ENCODE measurements at places on chromosomes 12 and 14. TPM values are rescaled to one million over a fixed set of nuclear protein-coding genes. Genes with fewer than 3 reads are reported as not detected.
A peak's percentile ranks its signal among the peaks of the same experiment; 100 is the strongest.

- DNase-seq = no peak
- H3K27me3 ChIP-seq = no peaks in the 10 kb centered on the region
- no peak overlapping the region for H3K4me3 ChIP-seq
- no peaks in the 10 kb centered on the region for H3K36me3 ChIP-seq
- H3K4me1 ChIP-seq = peaks cover 36% of the 10 kb centered on the region
- no peak overlapping the region for H3K27ac ChIP-seq
These were observed 5.6 kb downstream of the FBXO33 start for GRCh38 chr14:39426605-39427004.

GRCh38 chr14:101734246-101734847 is 27.2 kb upstream of the PPP2R5C start:
- H3K4me3 ChIP-seq = no peak overlapping the region
- H3K27ac ChIP-seq = no peak overlapping the region
- no peak for DNase-seq
- no peaks in the 10 kb centered on the region for H3K36me3 ChIP-seq

- no peaks in the 10 kb centered on the region for H3K27me3 ChIP-seq
- no peak for DNase-seq
- no peak overlapping the region for H3K27ac ChIP-seq
- H3K4me3 ChIP-seq = no peak overlapping the region
- H3K4me1 ChIP-seq = no peaks in the 10 kb centered on the region
- H3K36me3 ChIP-seq = no peaks in the 10 kb centered on the region
These were observed 4.9 kb upstream of the TCP11L2 start for GRCh38 chr12:106297681-106298080.

DNA sequence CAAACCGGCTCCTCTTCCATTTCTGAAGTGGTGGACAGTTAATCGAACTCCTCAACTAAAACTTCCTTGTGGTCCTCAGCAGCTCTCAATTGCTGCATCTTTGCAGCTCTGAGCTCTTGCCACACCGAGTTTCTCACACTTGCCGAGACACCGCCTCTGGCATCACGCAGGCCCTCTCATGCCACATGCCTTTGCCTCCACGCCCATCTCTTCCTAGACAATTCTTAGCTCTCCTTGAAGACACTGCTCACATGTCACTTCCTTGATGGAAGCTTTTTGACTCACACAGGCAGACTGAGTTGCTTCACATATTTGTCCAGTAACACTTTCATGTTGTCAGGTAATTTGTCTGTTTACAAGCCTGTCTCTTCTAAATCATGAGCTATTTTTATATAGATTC is 29.2 kb downstream of the KCNA1 start:
- H3K36me3 ChIP-seq = no peaks in the 10 kb centered on the region
- H3K4me1 ChIP-seq = no peaks in the 10 kb centered on the region
- no peaks in the 10 kb centered on the region for H3K27me3 ChIP-seq
- no peak overlapping the region for H3K4me3 ChIP-seq

SSTR1 gene
- 2.7 TPM for total RNA-seq

- H3K27me3 ChIP-seq = no peaks in the 10 kb centered on the region
- H3K4me3 ChIP-seq = no peak overlapping the region
- H3K4me1 ChIP-seq = no peaks in the 10 kb centered on the region
- H3K27ac ChIP-seq = no peak overlapping the region
These were observed 35.5 kb upstream of the MAX start for GRCh38 chr14:65137648-65138307.

CAPZA3 gene
- total RNA-seq = not detected

- H3K36me3 ChIP-seq = no peaks in the 10 kb centered on the region
- H3K4me3 ChIP-seq = no peak overlapping the region
- no peak overlapping the region for H3K27ac ChIP-seq
- DNase-seq = no peak
These were observed 161.5 kb downstream of the NUAK1 start for GRCh38 chr12:105977236-105977635.

C12orf56 gene
- not detected for total RNA-seq

GRCh38 chr12:54719691-54720090 is 71.5 kb upstream of the DCD start:
- no peak for DNase-seq
- H3K4me1 ChIP-seq = no peaks in the 10 kb centered on the region
- no peak overlapping the region for H3K27ac ChIP-seq
- no peak overlapping the region for H3K4me3 ChIP-seq
- H3K36me3 ChIP-seq = no peaks in the 10 kb centered on the region
- no peaks in the 10 kb centered on the region for H3K27me3 ChIP-seq

GRCh38 chr12:6056406-6057240 is 67.8 kb downstream of the VWF start:
- H3K36me3 ChIP-seq = no peaks in the 10 kb centered on the region
- no peaks in the 10 kb centered on the region for H3K4me1 ChIP-seq
- H3K27ac ChIP-seq = no peak overlapping the region
- no peak overlapping the region for H3K4me3 ChIP-seq
- DNase-seq = no peak

EXOC5 gene
- 16.7 TPM for total RNA-seq

GRCh38 chr12:113162102-113163029 is 12.8 kb downstream of the CFAP73 start:
- H3K36me3 ChIP-seq = peaks cover 75% of the 10 kb centered on the region
- H3K27ac ChIP-seq = no peak overlapping the region
- peak; percentile 86 for DNase-seq
- H3K27me3 ChIP-seq = no peaks in the 10 kb centered on the region

- H3K4me3 ChIP-seq = no peak overlapping the region
- no peak overlapping the region for H3K27ac ChIP-seq
- DNase-seq = no peak
- H3K36me3 ChIP-seq = no peaks in the 10 kb centered on the region
- no peaks in the 10 kb centered on the region for H3K27me3 ChIP-seq
These were observed 9.1 kb downstream of the PACS2 start for GRCh38 chr14:105323663-105324062.

DNA sequence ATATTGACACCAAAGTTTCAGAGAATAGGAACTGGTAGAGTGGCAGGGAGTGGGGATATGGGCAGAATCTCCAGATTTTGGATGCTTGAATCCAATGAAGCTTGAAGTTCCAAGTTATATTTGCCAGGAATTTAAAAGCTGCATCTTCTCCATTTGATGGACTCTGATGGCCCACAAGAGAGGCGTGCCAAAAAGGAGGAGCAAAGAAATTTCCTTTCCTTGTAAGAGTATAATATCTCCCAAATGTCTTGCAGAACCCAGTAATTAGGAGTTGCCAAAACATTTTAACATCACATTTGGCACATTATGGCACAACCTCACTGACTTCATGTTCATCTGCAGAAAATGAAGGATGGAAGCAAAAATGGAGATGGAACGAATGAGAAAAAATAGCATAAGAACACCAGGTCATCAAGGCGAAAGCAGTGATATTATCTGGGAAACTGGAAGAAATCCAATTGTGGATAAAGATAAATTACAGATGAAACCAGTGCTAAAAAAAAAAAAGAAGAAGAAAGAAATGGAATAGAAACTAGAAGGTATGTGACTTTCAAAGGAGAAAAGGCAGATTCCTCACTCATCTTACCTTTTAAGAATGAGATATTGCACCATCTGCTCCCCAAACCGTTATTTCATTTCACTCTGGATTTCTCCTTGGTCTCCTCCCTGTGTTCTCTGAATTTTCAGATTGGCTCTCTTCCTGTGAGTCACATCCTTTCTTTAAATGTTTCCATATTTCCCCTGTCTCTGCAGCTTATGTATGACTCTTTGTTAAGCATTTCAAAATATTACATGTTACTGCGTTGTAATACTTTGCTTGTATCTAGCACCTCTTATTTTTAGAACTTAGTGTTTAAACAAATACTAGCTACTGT is 13.5 kb upstream of the FLRT2 start:
- no peaks in the 10 kb centered on the region for H3K4me1 ChIP-seq
- H3K27me3 ChIP-seq = no peaks in the 10 kb centered on the region
- no peak overlapping the region for H3K27ac ChIP-seq
- no peaks in the 10 kb centered on the region for H3K36me3 ChIP-seq
- no peak overlapping the region for H3K4me3 ChIP-seq
- no peak for DNase-seq

PPP1R1A gene
- total RNA-seq = 5.3 TPM

NKX2-1 gene
- 0.25 TPM for total RNA-seq

CMKLR1 gene
- total RNA-seq = 5.5 TPM

DNA sequence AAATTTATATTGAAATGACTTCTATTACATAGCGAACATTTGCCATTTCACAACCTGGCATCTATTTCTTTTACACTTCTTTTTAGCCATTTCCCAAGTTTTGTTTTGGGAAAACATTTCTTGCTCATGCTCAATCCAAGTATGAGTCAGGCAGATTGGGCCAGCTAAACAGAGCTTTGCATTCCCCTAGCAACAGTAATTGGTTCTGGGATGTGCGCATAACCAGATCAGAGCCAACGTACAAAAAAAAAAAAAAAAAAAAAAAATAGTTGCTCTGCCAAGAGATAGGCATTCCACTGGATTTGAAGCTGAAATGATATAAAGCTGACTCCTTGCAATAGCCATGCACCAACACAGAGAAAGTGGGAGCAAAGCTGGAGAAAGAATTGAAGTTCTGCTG is 37.5 kb downstream of the PLCZ1 start:
- H3K4me1 ChIP-seq = no peaks in the 10 kb centered on the region
- no peaks in the 10 kb centered on the region for H3K36me3 ChIP-seq
- no peaks in the 10 kb centered on the region for H3K27me3 ChIP-seq
- H3K4me3 ChIP-seq = no peak overlapping the region
- no peak for DNase-seq

GRCh38 chr12:44696542-44696941 is 179.6 kb downstream of the NELL2 start:
- no peaks in the 10 kb centered on the region for H3K36me3 ChIP-seq
- no peak overlapping the region for H3K27ac ChIP-seq
- DNase-seq = no peak
- no peaks in the 10 kb centered on the region for H3K27me3 ChIP-seq
- H3K4me3 ChIP-seq = no peak overlapping the region
- H3K4me1 ChIP-seq = no peaks in the 10 kb centered on the region

NRXN3 gene
- total RNA-seq = 1.4 TPM

NACA gene
- 305 TPM for total RNA-seq

DNA sequence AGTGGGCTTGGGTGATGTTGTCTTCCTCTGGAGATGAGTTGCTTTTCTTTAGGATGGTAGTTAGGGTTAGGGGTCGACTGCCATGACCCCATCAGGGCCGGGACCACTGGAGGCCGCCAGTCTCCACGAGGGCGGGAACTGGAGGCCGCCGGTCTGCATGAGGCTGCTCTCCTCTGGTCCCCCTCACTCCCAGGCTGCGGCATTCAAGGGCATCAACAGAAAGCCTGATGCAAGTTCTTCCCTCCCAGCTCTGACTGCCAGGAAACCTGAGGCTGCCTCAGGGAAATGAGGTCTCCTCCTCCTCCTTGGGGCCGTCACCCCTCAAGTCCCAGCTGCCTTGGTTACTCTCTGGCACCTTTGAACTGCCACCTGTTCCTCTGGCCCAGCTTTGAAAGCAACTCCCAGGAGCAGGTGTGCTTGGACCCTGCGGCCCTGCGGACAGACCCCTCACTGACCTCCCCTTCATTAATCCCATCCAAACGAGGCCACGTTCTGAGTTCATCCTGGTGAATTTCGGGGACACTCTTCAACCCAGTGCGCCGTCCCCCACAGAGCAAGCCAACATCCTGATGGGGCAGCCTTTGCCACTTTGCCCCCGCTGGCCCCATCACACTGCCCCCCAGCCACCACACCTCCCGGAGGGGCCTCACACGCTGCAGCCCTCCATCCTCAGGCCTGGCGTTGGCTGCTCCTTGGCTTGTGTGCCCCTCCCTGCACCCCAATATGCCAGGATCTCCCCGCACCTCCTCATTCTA is 37.2 kb upstream of the FBRSL1 start:
- no peak overlapping the region for H3K27ac ChIP-seq
- no peak for DNase-seq
- H3K36me3 ChIP-seq = no peaks in the 10 kb centered on the region
- peaks cover 3% of the 10 kb centered on the region for H3K27me3 ChIP-seq
- no peak overlapping the region for H3K4me3 ChIP-seq
- H3K4me1 ChIP-seq = no peaks in the 10 kb centered on the region

- H3K36me3 ChIP-seq = no peaks in the 10 kb centered on the region
- H3K4me1 ChIP-seq = no peaks in the 10 kb centered on the region
- no peak for DNase-seq
- no peak overlapping the region for H3K27ac ChIP-seq
- peak overlapping the region; percentile 21 for H3K4me3 ChIP-seq
These were observed 604 bp downstream of the GLIPR1 start for GRCh38 chr12:75481013-75481705.

FOXN4 gene
- not detected for total RNA-seq

AMN gene
- total RNA-seq = 1.5 TPM

CLECL1 gene
- not detected for total RNA-seq

SLCO1C1 gene
- 0.60 TPM for total RNA-seq

DNA sequence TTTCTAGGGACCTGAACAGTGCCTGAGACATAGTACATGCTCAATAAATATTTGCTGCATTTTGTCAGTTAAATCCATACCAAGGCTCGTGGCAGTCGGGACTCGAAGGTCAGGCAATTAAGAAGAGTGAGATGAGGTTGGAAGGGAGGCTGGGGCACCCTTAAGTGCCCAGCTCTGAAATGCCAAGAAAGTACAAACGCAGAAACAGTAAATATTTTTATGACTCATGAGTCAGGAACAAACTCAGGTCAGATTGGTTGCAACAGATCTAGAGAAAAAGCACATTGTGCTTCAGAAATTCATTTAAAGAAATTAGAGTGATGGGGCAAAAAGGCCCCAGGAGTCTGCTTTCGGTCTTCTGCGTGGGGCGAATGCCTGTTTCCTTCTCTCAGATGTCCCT is 83.0 kb upstream of the FZD10 start:
- H3K27me3 ChIP-seq = no peaks in the 10 kb centered on the region
- no peak for DNase-seq
- H3K4me1 ChIP-seq = no peaks in the 10 kb centered on the region
- H3K4me3 ChIP-seq = no peak overlapping the region

DNA sequence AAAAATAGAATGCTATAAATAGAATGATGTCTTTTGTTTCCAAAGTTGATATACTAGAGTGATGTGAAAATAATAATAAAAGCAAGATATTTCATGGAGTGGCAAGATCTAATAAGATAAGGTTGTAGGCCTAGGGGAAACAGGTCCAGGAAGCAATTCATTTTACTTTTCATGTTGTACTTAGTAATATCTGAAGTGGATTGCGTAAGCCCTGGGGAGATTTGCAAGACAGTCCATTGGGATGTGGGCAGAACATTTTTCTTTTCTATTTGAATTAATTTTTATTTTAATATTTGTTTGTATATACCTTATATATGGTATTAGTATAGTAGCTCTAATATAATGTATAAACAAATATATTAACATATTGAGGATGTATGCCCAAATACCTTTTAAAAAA is 7.5 kb downstream of the NUBPL start:
- no peaks in the 10 kb centered on the region for H3K36me3 ChIP-seq
- H3K27ac ChIP-seq = no peak overlapping the region
- H3K27me3 ChIP-seq = no peaks in the 10 kb centered on the region
- no peak overlapping the region for H3K4me3 ChIP-seq

DNA sequence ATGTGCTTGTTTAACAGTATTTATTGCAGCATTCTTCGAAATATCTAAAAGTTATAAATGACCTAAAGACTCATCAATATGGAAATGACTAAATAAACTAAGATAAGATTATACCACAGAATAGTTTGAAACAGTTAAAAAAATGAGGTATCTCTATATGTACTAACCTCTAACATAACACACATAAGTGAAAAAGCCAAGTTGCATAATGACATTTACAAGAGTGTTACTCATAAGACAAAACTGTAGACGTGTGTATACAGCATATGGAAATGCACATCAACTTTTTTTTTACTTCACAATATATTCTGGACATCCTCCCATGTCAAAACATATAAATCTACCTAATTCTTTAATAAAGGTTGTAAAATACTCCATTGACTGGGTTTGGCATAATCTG is 22.8 kb downstream of the CPM start:
- no peaks in the 10 kb centered on the region for H3K36me3 ChIP-seq
- H3K4me3 ChIP-seq = no peak overlapping the region
- H3K27me3 ChIP-seq = no peaks in the 10 kb centered on the region
- no peaks in the 10 kb centered on the region for H3K4me1 ChIP-seq
- no peak overlapping the region for H3K27ac ChIP-seq

All from pancreas (tissue), 10 donors.